Stimulated activated CD8-positive, alpha-beta memory T cell treated with anti-CD3 and anti-CD28 coated beads, Interleukin-7, amount 100 ng/mL, for 24 hours (primary cell): ENCODE measurements at places on chromosomes 13 and 19.

DNA sequence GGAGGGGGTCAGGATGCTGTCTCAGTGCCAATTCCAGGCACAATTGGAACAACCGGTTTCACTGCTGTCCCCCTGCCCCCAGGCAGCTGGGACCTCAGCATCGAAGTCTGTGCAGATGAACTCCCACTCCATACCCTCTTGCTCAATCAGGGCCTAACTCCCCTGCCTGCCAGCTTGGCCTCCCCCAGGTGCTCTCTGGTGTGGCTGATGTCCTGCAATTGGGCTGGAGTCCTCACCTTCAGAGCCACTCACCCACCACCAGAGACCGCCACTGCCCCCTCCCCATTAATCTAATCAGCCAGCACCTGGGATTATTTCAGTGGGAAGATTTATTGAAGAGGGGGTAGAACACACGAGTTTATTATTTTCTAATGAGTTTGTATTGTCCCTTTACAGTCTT lies 118.8 kb downstream of the MIPEP start:
- no peak for DNase-seq

- DNase-seq, result no peak
These were observed 5.2 kb upstream of the ALKBH6 start for GRCh38 chr19:36019061-36019670.

DNA sequence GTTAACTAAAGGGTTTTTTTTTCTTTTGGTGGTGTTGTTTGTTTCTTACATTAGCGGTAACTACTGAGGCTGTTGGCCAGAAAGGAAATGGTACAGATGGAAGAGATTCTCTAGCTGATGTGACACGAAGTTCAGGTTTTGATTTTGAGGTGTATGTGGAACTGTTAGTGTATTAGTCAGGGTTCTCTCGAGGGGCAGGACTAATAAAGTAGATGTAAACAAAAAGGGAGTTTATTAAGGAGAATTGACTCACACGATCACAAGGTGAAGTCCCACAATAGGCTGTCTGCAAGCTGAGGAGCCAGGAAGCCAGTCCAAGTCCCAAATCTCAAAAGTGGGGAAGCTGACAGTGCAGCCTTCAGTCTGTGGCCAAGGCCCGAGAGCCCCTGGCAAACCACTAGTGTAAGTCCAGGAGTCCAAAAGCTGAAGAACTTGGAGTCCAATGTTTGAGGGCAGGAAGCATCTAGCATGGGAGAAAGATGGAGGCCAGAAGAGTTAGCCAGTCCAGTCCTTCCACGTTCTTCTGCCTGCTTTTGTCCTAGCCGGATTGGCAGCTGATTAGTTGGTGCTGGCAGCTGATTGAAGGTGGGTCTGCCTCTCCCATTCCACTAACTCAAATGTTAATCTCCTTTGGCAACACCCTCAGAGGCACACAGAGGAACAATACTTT lies 577.6 kb downstream of the EFNB2 start:
- no peak for DNase-seq

GRCh38 chr19:16649734-16650133 lies 10.2 kb downstream of the SMIM7 start:
- no peak for DNase-seq

DNA sequence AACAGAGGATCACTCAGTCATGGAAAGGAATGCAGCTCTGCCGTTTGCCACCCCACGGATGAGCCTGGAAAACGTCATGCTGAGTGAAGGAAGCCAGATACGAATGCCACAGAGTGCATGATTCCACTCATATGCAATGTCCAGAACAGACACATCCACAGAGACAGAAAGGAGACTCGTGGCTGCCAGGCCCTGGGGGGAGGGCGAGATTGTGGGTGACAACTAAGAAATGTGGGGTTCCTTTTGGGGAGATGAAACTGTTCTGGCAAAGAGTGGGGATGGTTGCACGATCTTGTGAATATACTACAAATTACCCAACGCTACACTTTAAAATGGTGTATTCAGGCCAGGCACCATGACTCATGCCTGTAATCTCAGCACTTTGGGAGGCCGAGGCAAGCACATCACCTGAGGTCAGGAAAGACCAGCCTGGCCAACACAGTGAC lies 27.2 kb upstream of the NAPA start:
- no peak for DNase-seq

GRCh38 chr19:38298821-38299680 lies 5.0 kb upstream of the C19orf33 start:
- no peak for DNase-seq

DNA sequence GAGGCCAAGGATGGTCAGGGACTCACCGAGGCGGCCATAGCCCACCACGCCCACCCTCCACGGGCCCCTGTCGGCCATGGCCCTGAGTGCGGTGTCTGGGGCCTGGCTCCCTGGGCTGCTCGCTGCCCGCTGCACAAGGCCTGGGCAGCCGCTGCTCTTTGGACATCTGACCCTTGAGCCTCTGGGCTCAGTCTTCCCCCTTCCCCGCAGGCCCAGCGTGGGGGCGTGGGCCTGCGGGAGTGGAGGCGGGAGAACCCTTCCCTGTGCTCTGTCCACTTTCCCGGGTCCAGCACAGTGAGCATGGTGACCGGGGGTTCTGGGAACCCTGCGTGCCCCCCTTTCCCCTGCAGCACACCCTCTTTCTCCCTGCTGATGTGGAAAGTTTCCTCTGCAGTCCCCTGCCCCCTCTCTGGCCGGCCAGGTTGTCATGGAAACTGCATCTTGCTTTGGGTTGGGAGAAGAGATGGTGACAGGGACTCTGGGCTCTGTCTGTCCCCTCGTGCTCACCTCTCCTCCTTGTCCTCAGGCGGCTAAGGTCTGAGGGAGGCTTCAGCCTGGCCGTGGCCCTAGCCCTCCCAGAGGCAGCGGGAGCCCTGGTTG lies at the start of gene ASPDH:
ASPDH (minus strand) TSS at position 168 of the 600 bp plus-strand sequence; CDS start at position 78, 90 bp downstream.
- no peak for DNase-seq

DNA sequence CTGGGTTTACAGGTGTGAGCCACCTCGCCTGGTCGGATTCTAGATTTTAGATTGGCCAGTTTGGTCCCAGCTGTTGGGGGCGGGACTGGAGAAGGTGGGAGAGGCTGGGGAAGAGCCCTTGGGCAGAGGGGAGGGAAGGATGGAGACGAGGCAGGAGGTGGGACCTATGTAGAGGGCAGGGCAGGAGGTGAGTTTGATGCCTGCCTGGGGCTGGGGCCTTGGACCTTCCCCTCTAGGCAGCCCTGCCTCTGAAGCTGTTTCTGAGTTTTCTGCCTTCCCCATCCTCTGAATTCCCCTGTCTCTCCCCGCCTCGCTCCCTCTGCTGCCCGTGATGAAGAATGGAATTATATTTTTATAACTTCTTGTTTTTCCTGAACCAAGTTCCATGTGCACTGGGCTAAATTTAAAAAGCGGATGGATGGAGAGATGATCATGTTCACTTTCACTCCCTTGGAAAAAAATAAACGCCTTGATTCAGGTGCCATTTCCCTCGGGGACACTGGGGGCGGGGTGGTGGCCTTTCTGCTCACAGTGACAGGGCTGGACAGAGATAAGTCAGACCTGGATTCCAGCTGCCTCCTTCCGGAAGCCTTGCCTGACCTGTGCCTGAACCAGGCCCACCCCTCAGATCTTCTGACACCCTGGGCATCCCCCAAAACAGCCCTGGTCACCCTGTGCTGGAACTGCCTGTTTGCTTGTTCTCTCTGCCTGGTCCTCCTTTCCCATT lies 16.5 kb upstream of the TNFAIP8L1 start:
- DNase-seq, result no peak

DNA sequence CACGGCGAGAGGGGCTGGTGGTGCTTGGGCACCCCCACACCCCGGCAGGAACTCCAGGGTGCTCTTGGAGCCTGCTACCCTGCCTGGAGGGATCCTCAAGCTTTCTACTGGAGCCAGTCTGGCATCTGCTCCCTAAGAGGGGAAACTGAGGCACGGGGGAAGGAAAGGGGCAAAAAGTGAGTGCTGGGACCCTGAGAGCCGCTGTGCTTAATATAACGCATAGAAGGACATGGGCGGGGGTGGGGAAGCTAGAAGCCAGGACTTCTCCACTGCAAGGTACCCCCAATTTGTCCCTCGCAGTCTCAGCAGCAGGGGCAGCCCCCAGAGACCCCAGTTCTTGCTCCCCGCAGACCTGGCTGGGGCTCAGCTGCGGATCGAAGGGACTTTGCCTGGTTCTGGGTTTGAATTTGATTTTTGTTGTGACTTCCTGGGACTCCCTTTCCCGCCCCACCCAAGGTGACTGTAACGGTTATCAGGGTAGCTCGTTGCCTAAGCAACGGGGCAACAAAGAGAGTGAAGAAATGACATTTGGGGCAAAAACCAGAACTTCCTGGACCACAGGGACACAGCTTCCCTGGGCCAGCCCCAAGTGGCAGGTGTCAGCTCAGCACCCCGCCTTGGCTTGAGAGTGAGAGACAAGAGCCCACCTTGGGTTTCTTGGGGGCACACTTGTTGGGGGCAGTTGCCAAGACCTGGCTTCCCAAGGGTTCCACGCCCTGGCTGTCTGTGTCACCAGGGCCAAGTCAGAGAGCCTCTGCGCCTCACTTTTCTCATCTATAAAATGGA lies 638 bp downstream of the ADGRE5 start:
- DNase-seq, result no peak

DNA sequence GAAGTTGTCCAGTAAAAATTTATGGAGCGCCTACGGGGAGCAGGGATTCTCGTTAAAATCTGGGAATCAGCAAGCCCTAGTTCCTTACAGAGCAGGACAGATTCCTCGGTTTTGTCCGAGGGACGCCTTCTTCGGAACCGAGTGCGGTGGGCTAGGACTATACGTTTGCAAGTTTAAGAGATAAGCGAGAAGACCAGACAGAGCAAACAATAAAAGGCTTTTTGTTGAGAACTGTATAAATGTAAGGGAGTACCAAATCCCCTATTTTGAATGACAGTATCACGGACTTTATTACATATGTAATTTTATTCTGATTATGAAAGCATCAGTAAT lies 971 bp upstream of the ANKRD10 start:
- DNase-seq, result no peak

GRCh38 chr13:56736966-56737365 lies 403.8 kb upstream of the PRR20A start:
- DNase-seq, result no peak

- DNase-seq, result no peak
These were observed 20.3 kb downstream of the B3GLCT start for GRCh38 chr13:31219909-31220598.

GRCh38 chr19:51733742-51734522 lies 10.1 kb upstream of the HAS1 start:
- no peak for DNase-seq

GRCh38 chr19:51320280-51320657 lies 8.8 kb downstream of the IGLON5 start:
- no peak for DNase-seq

DNA sequence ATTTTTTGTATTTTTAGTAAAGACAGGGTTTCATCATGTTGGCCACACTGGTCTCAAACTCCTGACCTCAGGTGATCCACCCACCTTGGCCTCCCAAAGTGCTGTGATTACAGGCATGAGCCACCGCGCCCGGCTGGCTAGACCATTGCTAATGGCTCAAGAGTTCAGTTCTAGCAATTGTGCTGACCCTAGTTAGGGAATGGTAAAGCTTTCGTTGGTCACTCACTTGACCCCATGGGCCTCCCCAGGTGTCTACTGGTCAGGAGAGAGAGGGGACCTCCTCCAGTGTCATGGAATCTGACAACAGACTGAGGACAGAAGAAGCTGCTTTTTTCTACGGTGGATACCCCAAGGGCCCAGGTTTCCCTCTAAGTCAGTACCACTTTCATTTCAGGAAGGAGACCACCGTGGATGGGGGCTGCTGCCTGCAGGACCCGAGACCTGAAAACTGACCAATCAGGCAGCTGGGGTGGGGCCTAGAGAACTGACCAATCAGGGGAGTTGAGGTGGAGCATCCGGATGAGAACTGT lies 575 bp upstream of the ZNF556 start:
- no peak for DNase-seq

DNA sequence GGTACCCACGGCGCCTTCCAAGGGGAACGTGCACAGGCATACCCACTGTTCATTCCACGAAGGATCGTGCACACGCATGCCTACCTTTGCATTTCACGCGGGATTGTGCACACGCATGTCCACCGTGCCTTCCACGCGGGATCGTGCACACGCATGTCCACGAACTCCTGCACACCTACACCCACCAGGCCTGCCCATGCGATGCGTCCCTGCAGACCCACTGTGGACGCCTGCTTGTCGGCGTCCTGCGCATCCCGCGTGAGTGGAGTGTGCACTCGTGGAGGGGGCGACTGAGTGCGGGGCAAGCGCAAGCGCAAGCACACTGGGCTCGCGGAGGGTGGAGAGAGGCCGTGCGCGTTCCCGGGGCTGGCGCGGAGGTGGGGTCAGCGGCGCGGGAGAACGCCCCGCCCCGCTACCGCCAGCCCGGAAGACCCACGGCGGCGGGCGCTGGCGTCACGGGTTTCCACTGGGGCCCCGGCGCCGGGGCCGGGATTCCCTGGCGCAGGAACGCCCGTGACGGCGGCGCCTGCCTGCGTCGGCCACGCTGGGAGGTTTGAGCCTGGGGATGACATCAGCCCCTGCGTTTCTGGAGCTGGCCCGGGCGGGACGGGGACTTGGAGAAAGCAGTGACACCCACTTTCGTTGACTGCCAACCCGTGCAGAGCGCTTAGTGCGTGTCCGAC lies 18.7 kb downstream of the GADD45B start:
- no peak for DNase-seq

GRCh38 chr19:49557641-49558325 lies 22.6 kb downstream of the NOSIP start:
- no peak for DNase-seq

DNA sequence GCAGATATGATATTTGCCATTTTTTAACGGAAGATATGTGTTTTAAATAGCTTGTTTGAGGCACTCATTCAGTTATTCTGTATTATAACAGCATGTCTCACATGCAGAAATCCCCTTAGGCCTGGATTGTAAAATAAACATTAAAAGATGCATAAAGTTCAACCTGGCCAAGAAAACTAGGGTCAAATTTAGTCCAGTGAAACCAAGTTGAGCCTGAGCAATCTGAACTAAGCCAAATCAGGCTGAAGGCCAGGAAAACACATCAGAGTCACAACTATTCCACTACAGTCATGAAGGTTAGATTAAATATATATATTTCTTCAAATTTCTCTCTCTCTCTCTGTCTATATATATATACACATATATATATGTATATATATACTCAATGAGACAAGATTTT lies 504.8 kb downstream of the SLITRK1 start:
- no peak for DNase-seq

- no peak for DNase-seq
These were observed 512 bp upstream of the ZNF93 start for GRCh38 chr19:19900139-19900728.
